Liver (tissue), 10 donors: ENCODE measurements at places on chromosomes 13 and 19.
A peak's percentile ranks its signal among the peaks of the same experiment; 100 is the strongest.

- DNase-seq: no peak
These were observed 12.4 kb downstream of the TMEM272 start for GRCh38 chr13:51832471-51833152.

- no peak for DNase-seq
These were observed 1.1 kb upstream of the C19orf85 start for GRCh38 chr19:55465460-55466240.

DNA sequence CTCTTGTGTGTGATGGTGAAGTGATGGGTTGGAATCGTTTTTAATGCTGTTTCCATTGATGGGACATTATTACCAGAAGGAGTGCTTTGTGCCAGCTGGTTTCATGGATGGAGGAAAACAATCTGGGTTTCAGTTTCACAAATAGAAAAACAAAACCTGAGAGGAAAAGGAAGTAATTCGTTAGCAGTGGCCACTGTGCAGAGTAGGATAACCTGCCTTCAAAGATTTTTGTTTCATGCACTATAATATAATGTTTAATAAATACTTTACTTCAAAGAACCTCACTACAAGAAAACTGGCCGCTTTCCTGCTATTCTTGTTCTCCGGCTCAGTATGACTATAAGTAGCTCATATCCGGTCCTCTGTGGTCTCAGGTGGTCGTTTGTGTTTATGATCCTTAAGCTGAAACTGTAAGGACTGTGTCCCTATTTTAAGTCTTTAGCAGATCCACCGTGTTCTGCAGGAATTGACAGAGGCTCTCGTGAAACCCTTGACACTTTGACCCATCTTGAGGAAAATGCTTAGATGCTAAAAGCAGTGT, 104.7 kb downstream of the GGACT start:
- no peak for DNase-seq

DNA sequence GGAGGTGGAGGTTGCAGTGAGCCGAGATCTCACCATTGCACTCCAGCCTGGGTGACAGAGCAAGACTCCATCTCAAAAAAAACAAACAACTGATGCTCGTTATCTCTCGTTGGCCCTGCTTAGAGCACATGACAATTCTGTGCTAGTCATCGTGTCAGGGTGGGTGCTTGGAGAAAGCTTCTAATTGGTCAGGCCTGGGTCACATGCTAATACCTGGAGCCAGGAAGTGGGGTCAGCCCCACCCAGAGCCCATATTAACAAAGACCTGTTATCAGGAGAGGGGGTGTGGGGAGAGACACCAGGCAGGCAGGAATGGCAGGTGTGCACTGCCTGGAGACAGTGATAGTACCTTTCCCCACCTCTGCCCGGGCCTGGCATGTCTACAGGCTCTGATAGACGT, 84.9 kb downstream of the DPF1 start:
- DNase-seq: no peak

DNA sequence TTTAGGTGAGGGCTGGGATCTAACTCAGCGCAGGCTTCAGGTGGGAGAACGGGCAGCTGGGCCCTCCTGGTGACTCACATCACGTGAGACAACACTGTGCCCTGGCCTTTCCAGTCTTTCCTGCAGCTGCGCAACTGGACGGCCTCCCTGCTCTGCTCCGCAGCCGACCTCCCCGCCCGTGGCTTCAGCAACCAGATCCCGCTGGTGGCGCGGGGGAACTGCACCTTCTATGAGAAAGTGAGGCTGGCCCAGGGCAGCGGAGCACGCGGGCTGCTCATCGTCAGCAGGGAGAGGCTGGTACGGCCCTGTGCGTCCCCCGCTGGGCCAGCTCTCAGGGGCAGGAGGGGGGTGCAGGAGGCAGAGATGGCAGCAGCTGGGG, 8.8 kb downstream of the SPPL2B start:
- DNase-seq: no peak

GRCh38 chr13:101982903-101983302, 418.9 kb downstream of the FGF14 start:
- DNase-seq: no peak

- no peak for DNase-seq
These were observed 102.4 kb downstream of the ZNF486 start for GRCh38 chr19:20269461-20269860.

- DNase-seq: no peak
These were observed 215.1 kb downstream of the SHISA2 start for GRCh38 chr13:25836574-25837336.

DNA sequence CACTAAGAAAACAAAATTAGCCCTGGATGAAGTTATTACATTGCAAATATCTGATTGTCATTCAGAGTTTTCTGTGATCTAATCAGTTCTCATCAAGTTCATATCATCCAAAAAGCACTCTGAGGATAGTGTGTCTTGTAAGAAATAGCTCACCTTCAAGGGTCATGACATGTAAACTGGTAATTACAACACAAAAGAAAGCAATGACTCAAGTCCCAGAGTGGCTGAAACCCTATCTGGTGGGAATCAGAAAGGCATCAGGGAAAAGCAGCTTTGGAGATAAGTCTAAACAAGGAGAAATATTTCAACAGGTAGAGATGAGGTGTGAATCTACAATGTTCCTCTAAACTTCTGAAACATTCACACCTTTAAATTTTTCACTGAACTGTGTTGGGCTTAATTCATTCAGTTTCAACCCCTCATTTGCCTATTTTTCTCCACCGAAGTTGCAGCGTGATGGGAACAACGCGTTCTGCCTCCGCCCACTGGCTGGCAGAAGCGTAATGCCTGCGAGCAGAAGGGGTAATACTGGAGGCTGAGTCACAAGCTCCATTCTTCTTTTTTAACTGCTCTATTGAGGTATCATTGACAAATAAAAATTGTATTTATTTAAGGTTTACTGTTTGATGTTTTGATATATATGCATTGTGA, 155.2 kb upstream of the IPO5 start:
- no peak for DNase-seq

DNA sequence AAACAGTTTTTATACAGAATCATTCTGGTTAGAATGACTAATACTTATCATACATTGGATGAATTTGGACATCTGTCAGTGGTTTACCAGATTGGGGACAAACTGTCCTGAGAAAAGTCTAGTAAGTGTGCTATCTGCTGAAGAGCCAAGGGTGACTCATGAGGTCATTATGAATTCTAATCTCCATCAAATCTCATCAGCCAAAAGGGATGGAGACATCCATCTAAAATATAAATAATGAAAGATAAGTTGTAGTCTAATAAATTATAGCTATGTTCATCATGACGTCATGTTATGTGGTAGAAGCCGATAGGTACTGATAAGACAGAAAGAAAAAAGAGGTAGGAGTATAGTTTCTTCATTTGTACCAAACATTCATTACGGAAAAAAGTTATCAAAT, 804.4 kb downstream of the PCDH9 start:
- no peak for DNase-seq

- no peak for DNase-seq
These were observed 16.7 kb downstream of the KLF5 start for GRCh38 chr13:73075546-73075945.

- peak; percentile 74 for DNase-seq
These were observed 41.8 kb upstream of the ZNF429 start for GRCh38 chr19:21463449-21464105.

DNA sequence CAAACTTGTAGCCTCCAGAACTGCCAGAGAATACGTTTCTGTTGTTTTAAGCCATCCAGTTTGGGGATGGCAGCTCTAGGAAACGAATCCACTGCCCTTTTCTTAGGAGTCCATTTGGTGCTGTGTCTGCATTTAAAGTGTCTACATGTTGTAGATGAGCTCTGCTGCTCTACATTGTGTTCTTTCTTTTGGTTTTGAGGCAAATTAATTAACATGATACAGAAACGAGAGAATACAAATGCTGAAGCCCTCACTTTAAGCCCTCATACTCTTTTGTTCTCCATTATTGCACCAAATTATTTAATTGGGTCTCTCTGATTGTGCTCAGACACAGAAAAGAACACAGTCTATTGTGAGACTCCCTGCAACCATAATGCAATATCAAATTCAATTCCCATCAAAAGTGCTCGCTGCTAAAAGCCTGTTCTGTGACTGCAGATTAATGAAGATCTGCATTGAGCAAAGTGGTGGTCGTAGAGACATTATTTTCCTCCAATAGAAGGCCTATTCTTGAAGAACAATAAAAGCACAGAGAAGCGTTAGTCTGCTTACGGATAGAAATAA, 166.3 kb upstream of the SOX21 start:
- DNase-seq: no peak

DNA sequence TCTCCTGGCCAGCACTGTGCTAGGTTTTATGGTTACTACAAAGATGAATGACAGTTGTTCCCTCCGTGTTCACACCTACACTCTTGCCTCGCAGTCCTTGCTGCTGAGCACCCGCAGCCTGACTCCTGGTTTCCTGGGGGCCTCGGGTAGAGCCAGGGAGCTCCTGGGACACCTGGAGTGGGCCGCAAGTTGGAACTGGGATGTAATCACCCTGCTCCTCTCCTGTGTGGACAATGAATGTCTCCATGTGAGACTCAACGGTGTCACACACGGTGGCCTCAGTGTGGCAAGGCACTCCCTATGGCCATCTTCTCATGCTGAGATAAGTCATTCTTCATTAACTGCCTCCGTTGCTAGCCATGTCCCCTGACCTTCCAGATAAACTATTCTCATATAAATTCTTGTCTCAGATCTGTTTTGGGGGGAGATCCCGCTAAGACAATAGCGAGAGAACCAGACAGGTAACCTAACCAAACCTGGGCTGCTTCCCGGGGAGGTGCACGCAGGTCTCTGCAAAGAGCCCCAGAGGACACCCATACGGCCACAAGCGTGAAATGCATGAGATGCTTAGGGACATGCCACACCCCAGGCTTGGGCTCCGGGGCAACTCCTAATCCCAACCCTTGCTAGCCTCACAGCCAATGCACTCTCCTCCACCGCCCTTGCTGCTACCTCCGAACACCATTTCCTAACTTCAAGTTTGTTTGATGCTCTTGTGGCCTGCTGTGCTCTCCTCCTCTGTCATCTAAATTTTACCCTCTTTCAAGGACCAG, 87.2 kb upstream of the IRS2 start:
- no peak for DNase-seq
